ENCODE measurements at places on chromosomes 12 and 14.

DNA sequence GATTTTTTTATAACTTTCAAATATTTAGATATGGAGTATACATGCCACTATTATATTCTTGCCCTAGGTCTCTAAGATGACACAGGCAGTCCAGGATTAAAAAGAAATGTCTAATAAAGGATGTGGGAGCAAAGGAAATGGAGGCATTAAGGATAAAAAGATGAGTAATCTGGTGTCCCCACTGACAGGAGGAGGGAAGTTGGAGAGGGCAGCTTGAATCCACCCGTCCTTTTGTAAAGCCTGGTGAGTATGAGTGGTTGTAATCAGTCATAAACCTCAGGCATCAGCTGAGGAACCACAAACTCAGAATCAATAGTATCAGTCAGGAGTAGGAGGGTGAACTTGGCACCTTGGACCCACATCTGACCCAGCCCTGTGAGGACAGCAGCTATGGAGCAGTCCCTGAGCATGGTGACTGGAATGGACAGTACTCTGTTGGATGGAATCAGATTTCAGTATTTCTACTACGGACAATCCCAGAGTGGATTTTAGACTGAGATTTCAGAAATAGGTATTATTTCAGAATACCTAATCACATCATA, 100.5 kb downstream of the EXOC5 start:
- no peak for DNase-seq

GRCh38 chr12:27657296-27657695, 39.0 kb upstream of the REP15 start:
- no peak for DNase-seq

DNA sequence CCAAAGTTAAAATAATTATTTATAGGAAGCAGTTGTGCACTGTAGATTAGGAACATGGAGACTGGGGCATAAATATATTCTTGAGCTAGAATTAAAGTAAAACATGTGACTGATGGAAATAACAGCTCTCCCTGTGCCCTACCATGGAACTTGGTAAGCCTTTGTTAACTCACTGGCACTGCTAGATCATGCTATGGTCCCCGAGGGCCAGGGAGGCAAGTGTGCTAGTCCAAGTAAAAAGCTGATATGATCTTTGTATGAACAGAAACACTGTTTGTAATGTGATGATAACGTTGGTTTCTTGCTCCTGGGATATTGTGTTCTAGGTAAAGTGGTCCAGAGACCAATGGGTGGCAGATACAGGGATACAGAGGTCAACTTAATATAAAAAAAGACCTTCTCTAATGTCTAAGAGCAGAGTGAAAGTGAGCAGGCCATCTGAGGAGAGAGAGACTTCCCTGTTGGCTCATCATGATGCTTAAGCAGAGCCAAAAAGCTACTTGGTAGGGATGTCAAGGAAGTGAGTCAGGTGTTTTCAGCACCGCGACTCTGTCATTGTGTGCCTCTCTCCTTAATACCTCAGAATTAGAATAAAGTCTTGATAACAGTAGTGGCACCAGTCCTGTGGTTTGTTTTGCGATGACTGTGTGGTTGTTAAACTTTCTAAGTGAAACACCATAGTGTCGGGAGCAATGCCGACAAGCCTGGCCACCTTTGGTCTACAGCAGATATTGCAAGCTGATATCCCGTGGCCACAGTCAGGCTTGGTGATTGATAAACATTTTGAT, 27.6 kb downstream of the BICD1 start:
- no peak for DNase-seq

GRCh38 chr12:2083561-2083960, 30.8 kb downstream of the CACNA1C start:
- DNase-seq: no peak

DNA sequence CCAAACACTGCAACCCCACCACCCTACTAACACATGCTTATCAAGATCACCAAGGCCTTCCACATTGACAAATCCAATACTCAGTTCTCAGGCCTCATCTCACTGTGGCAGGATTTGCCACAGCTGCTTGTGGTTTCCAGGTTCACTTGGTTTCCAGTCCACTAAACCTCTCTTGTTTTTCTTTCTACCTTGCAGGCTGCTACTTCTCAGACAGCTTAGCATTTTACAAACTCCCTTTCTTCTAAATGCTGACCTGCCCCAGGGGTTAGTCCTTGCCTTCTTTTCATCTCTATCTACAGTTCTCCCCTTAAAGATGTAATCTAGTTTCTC, 84.1 kb downstream of the BCAT1 start:
- DNase-seq: no peak

GRCh38 chr12:87982208-87982607, 47.0 kb downstream of the C12orf50 start:
- DNase-seq: no peak

All from NCI-H2227 treated with DMSO at 0.1 percent for 48 hours (cell line).